ENCODE measurements at places on chromosomes 2 and 18.

DNA sequence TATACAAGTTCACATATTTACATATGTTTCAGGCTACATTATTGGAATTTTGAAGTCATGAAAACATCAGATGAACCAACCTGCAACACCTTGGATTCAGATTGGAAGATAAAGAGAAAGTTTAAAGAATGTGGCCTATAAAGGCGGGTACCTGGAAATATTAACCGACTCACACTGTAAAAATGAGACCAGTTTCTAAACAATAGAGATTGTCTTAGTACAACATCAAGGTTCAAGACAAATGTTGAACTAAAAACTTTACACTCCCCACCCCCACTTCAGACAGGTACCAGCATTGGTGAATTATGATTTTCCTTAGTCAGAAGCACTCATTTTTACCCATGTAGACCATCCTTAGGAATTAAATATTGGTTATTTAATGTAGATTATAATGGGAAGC, 186.4 kb upstream of the EPC2 start:
- no peak for DNase-seq

- no peak for DNase-seq
Observed at GRCh38 chr2:151157000-151157735, 104.5 kb downstream of the RBM43 start.

DNA sequence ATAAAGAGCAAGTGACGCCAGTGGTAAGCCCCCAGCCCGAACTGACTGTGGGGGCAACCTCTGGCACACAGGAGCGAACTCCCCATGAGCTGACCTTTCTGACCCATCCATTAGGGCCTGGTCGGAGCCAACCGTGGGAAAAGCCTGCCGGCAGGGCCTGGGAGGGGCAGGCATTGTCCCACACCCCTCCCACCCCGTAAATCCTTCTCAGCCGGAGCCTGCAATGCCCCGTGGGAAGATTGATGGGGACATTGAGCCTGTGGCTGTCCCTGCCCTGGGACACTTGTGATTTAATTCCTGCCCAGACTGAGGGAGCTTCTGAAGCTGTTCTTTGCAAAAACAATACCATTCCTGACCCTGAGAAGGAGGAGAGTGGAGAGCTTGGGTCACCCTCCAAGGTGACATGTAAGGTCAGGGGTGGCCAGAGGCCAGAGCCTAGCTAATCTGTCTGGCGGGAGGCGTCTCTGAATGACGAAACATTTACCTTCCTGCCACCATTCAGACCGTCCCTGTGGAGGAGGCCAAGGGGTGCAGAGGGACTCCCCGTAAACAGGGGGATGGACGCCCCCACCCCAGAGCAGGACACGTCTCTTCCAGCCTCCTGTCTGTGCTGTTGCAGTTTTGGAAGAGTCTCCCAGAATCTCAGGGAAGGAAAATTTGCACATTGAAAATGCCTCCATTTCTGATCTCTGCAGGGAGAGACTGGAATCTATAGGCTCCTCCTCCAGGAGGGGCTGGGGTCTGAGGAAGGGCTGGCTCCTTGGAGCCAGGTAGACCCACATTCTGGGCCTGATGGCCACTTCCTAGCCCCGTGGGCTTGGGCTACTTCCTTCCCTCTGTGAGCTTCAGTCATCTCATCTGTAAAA, 51.2 kb upstream of the HS6ST1 start:
- no peak for DNase-seq

DNA sequence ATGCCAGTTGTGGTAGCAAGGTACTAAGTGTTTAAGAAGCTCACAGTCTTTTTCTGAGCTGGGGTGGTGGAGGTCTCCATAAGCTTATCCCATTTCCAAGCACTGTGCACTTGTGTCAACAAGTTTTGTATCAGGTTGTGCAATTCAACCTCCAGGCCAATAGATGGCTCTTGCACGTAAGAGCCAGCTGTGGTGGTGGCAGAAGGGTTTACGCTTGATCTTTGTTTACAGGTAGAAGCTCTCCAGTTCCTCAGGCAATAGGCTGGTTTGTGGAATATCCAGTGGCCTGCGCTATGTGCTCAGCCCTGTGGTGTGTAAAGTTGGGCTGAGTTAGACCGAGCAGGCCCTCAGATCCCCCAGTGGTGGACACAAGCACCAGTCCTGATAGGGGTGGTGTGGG, 89.7 kb upstream of the CNTNAP5 start:
- DNase-seq, result no peak

- no peak for DNase-seq
Observed at GRCh38 chr18:79425569-79425886, 29.8 kb downstream of the NFATC1 start.

GRCh38 chr2:18597618-18598017, 8.2 kb upstream of the NT5C1B start:
- no peak for DNase-seq

GRCh38 chr2:222049946-222050345, 248.9 kb downstream of the PAX3 start:
- DNase-seq, result no peak

DNA sequence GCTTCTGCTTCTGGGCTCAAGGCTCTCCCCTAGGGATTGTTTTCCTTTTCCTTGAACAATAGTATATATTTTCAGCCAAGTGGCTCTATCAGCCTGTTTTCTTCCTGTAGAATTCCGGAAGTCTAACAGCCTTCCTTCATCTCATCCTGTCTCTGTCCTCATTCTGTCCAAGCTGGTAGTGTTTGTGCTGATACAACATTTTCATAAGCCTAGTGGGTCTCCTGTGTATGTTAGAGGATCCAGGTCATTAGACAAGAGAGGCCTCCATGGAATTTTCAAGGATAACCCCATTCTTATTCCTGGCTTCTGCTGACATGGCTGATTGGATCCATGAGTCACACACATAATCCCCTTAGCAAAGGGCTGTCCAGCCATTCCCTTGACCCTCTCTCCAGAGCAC, 467.6 kb downstream of the PTPRM start:
- DNase-seq, result no peak

- no peak for DNase-seq
Observed at GRCh38 chr2:129907256-129907998, 72.0 kb upstream of the RAB6C start.

DNA sequence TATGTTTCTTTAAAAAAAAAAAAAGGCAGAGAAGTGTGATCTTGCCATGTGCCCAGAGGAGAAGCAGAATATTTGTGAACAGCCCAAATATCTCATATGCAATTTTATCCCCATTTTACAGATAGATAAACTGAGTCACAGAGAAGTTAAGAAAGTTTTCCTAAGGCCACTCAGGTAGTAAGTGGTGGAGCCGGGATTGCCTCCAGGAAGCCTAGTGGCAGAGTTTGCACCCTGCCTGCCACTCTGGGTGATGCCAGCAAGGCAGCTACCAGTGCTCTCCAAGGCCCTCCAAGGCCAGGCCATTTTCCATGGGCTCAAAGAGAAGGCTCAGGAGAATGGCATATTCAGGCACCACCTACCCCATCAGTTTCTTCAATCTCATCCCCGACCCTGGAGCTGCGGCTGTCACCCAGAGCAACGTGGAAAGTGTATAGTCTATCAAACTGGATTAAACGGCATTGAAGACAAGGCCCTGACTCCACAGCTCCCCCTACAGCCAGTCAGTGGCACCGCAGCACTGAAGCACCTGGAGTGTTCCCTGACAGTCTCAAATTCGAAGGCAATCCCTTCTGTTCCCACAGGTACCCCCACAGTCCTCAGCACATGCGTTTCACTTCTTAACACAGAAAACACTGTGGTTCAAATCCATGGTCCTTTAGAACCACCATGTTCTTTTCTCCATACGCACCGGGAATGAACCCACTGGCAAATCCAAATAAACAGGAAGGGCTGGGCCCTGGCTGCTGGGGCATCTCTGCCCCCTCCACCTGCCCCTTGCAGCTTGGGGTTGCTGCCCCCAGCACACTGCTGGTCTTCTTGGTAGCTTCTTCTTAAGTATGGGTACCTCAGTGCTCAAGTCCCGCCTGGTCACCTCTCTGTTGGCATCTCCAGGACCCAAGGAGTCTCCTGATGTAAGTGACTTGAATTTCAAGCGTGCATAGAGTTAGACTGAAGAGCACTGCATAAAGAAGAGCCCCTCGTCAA, 175.3 kb downstream of the INHBB start:
- DNase-seq, result peak; percentile 22

- no peak for DNase-seq
Observed at GRCh38 chr2:27962006-27962405, 71.5 kb downstream of the BABAM2 start.
